Stimulated activated CD4-positive, alpha-beta T cell treated with anti-CD3 and anti-CD28 coated beads, Interleukin-4, amount 100 ng/mL, for 24 hours (primary cell): ENCODE measurements at places on chromosomes 2 and 18.
A peak's percentile ranks its signal among the peaks of the same experiment; 100 is the strongest.

DNA sequence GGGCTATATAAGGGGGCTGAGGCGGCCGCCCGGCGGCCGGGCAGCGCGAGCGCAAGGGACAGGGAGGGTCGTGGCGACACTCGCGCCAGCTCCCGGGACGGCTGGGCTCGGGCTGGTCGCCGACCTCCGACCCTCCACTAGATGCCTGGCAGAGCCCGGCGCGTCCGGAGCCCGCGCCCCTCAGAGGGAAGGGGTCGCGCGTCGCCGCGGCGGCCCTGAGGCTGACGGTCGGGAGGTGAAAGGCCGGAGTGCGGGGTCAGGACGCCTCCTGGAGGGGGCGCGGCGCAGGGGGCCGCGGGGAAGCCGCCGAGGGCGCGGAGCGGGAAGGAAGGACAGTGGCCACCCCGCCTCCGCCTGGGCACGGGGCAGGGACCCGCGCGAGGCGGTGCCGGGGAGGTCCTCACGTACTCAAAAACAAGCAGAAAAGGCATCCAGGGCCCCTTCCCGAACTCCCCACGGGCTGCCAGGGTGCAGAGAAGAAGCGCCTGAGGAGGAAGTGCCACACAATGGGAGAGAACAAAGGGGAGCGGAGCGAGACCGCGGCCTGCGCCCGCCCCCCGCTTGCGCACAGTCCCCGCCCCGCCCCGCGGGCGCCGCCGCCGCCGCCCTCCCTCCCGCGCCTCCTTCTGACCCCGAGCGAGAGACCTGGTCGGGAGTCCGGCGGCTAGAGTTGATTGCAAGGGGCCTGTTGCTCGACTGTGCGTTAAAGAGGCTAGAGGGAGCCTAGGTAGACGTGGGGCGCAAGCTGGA, 776 bp upstream of the KLF7 start:
- peak; percentile 71 for DNase-seq

DNA sequence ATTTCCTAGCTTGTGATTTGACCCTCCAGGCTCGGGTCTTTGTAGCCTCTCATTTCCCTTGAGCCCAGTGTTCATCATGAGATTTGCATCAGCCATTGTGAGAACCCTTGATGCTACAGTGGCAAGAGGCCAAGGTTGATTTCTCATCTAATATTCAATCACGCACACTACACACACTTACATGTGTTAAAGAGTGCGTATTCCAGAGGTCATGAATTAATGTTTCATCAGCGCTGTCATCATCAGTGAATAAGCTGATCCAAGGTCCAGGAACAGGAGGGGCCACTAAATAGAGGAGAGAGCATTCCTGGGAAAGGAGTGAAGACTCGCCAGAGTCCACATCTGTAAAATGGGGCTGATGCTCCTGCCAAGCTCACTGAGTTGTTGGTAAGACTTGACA, 276.1 kb upstream of the SIX2 start:
- no peak for DNase-seq

- DNase-seq = no peak
Measured at GRCh38 chr18:6013171-6013810, 118.0 kb upstream of the TMEM200C start.

- DNase-seq = no peak
Measured at GRCh38 chr2:21256006-21256405, 132.2 kb downstream of the TDRD15 start.

DNA sequence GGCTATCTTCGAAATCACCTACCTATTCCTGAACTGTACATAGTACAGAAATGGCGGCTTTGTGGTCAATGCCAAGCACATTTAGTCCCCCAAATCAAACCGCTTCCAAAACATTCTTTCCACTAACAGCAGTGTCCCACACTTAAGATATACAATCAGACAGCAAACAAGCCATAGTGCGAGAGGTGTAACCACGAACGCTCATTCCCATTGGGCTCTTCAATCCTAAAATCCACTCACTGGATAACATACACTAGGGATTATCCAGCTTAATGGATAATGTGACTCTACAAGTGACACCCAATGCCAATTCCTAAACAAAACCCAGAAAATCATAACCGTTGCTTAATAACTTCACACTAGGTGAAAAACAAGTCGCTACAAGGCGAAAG, 2.0 kb downstream of the XPO1 start:
- DNase-seq = peak; percentile 11

DNA sequence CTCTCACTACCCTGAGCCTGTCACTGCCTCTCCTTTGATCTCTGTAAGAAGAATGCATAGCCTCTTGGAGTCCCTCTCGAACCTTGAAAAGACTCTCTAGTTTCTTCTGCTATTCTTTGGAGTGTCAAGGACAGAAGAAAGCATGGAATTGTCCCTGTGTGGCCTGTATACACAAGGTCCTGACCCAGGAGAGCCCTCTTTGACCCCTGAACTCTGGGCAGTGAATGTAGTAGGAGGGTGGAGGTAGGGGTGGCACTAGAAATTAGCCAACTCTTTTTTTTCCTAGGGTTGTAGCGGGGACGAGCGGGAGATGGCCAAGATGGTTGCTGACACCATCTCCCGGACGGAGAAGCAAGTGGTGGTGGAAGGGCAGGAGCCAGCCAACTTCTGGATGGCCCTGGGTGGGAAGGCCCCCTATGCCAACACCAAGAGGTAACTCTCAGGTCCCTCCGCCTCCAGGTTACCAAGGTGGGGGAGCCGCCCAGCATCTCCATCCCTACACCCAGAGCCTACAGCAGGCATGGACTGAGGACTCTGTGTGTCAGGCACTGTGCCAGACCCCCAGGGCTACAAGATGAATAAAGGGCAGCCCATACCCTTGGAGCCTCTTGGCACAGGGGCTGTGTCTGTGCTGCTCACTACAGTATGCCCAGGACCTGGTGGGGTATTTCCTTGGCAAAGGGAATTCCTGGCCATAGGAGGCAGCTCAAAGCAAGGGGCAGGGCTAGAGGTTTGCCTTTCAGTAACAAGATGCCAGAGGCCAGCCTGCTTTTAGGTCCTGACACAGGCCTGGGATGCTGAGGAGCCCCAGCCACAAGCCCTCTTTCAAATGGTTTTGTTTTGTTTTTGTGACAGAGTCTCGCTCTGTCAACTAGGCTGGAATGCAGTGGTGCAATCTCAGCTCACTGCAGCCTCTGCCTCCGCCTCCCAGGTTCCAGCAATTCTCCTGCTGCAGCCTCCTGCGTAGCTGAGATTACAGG, 16.4 kb downstream of the VIL1 start:
- no peak for DNase-seq
